ENCODE measurements at places on chromosomes 11 and 22. TPM values are rescaled to one million over a fixed set of nuclear protein-coding genes. Genes with fewer than 3 reads are reported as not detected.

DNA sequence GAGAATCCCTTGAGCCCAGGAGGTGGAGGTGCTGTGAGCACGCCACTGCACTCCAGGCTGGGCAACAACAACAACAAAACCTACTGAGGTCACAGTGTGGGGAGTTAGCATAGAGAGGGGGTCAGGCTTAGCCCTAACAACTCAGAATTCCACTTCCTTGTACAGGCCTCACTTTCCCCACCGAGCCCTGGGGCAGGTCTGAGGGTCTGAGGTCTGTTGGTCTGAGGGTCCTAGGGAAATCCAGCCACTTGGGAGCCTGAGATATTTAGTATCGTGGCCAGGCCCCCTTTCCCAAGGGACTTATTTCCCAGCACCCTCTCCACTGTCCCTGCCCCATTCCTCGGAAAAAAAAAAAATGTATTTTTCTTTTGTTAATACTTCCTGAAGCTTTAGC lies 34.8 kb upstream of the HORMAD2 start:
- H3K27me3 ChIP-seq = no peaks in the 10 kb centered on the region
- no peak overlapping the region for H3K27ac ChIP-seq
- no peak overlapping the region for H3K4me3 ChIP-seq

GRCh38 chr11:2127482-2128129 lies 11.6 kb downstream of the IGF2 start:
- DNase-seq = no peak
- no peak overlapping the region for H3K27ac ChIP-seq
- no peaks in the 10 kb centered on the region for H3K4me1 ChIP-seq
- no peaks in the 10 kb centered on the region for H3K27me3 ChIP-seq
- H3K4me3 ChIP-seq = no peak overlapping the region

DNA sequence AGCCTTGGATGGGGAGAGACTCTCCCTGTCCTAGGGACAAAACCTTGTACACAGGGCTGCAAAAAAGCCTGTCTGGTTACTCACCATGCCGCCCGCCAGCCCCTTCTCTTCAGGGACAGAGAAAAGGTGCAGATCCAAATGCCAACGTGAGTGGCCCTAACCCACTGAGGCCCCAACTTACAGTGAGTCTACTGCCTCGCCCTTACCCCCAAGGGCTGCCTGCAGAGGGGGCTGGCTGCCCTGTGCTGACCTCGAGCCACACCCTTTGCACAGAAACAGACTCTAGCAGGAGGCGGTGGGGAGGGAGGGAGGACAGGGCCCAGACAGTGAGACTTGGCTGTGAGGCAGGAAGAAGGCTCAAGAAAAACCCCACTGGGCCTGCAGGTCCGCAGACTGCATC lies 13.6 kb upstream of the CHST1 start:
- H3K27ac ChIP-seq = no peak overlapping the region
- no peaks in the 10 kb centered on the region for H3K36me3 ChIP-seq
- no peak for DNase-seq
- H3K4me1 ChIP-seq = no peaks in the 10 kb centered on the region
- H3K4me3 ChIP-seq = no peak overlapping the region

GRCh38 chr11:65639623-65640482 lies 2.0 kb downstream of the SIPA1 start:
- H3K27me3 ChIP-seq = no peaks in the 10 kb centered on the region
- H3K36me3 ChIP-seq = peaks cover 4% of the 10 kb centered on the region
- H3K4me3 ChIP-seq = no peak overlapping the region
- H3K4me1 ChIP-seq = peaks cover 24% of the 10 kb centered on the region

Gene POTEH
- not detected for total RNA-seq

Gene KRTAP5-7
- total RNA-seq = not detected

Gene PDHX
- total RNA-seq = 63.0 TPM
